ENCODE measurements at places on chromosomes 1 and 21. TPM values are rescaled to one million over a fixed set of nuclear protein-coding genes. Genes with fewer than 3 reads are reported as not detected.

DNA sequence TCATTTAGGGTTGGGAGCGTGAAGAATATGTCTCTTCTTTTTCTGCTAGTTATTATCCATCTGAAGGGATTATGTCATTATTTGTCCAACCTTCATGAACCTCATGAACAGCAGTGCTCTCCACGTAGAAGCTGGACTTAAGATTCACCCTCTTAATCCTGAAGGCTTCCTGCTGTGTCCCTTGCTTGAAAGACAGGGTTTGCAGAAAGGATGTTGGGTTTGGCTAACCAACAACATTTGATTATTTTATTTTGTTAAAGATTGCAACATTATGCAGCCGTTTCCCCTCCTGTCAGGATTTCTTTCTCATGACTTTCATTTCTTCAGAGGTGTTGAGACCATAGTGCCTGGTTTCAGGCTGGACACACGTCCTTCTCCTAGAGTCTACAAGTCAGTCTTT is 75.2 kb downstream of the NGF start:
- H3K36me3 ChIP-seq, result peaks cover 7% of the 10 kb centered on the region
- no peak overlapping the region for H3K4me3 ChIP-seq
- peaks cover 12% of the 10 kb centered on the region for H3K27me3 ChIP-seq
- no peaks in the 10 kb centered on the region for H3K4me1 ChIP-seq

DNA sequence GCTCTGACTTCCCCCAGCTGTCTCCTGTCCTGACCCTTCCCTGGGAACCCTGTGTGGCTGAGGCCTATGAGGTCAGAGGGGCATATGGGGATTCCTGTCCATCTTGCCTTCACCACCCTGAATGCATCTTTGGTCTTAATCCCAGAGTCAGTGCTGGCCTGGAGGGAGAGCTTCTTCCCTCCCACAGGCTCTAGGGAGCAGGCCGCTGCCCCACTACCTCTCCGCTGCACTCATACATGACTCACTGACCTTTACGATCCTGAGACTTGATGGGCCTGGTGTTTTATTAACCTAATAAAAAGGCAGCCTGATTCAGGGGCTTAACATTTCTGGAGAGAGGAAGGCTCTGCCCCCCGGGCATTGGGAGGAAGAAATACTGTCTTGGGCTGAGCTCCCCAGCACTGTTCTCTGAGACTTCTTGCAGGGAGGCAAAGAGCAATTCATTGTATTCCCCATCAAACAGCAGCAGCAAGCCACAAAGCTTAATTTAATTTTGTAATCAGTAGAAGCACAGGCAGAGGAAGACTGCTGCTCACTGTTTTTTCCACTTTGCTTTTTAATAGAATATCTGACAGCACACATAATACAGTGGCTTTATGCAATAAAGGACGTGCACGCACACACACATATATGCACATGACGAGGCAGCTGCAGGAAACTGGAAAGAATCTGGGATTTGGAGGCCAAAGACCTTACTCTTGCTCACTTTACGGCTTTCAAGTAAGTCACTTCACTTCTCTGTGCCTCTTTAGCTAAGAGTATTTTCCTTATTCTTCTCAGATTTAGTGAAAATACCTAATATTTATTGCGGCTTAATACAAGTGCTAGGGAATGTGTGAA is 89.2 kb upstream of the GRIK3 start:
- DNase-seq, result peak; percentile 3
- H3K4me1 ChIP-seq, result peaks cover 43% of the 10 kb centered on the region
- H3K27ac ChIP-seq, result peak overlapping the region; percentile 65

DNA sequence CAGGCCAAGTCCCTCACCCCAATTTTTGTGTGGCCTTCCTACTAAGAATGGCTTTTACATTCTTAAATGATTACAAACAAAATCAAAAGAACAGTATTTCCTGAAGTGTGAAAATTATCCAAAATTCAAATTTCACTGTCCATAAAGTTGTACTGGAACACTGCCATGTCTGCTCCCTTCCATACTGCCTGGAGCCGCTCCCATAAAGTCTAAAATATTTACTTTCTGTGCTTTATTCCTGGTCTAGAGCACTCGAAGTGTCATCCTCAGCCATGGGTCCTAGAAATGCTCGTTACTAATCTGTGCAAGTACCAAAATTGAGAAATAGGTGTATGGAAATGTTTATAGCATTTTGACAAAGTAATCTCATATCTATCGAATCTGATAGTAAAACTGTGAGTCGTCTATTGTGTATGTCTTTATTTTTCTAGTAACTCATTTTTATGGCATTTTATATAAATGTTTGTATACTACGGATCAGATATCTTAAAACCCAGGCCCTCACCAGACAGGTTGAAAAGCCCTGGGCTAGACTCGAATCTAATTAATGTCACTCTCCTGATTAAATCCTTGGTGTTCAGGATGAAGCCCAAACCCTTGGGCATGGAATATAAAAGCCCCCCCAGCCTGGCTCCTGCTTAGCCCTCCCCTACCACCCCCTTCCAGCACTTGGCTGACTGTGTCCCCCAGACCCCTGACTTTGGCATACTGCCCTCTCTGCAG is 4.9 kb downstream of the LBR start:
- peak overlapping the region; percentile 94 for H3K4me3 ChIP-seq
- DNase-seq, result no peak
- H3K4me1 ChIP-seq, result peaks cover 58% of the 10 kb centered on the region
- H3K27ac ChIP-seq, result no peak overlapping the region
- peaks cover 8% of the 10 kb centered on the region for H3K36me3 ChIP-seq

DNA sequence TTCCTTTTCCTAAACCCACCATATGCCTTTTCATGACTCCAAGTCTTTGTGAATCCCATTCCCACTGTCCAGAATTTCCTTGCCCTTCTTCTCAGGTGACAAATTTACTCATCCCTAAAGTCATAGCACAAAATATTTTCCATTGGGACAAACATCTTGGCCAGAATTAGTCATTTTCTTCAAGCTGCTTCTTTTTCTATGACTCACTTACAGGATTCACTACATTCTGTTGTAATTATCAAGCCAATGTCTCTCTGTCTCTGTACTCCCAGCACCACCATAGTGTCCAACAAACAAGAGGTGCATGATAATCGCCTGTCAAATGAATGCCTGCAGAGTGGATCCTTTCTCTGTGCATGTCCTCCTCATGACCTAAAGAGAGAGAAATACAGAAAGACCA is 37.8 kb downstream of the SGIP1 start:
- no peaks in the 10 kb centered on the region for H3K4me1 ChIP-seq
- H3K27ac ChIP-seq, result no peak overlapping the region
- no peak overlapping the region for H3K4me3 ChIP-seq
- DNase-seq, result no peak
- H3K36me3 ChIP-seq, result no peaks in the 10 kb centered on the region
- peaks cover 11% of the 10 kb centered on the region for H3K27me3 ChIP-seq

DNA sequence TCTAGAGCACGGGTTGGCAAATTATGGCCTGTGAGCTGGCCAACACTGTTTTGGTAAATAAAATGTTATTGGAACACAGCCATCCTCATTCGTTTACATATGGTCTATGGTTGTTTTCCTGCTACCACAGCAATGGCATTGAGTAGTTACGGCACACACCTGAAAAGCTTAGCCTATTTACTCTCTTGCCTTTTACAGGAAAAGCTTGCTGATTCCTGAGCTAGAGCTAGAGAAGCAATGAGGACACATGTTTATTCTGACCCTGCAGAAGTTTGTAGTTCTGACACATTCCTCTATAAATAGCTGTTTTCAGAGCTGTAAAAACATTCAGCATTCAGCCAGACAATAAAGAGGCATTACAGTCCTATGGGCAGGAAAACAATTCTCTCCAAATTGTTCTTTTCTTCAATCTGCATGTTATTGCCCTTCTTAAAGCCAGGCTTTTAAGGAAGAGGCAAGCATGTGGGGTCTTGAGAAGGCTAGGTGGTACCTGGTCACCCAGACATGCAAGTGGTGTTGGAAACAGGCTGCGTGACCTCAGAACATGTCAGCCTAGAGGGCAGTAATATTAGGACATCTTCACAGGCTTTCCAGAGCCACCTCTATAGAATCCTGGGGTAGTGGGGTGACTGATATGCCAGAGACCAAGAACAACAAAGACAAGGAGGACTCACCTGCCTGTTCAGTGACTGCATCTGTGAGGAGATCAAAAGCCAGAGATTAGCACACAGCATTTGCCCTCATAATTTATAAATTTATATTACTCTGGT is 1.6 kb downstream of the FCRL2 start:
- no peak overlapping the region for H3K27ac ChIP-seq
- no peak for DNase-seq
- H3K36me3 ChIP-seq, result no peaks in the 10 kb centered on the region

- H3K4me1 ChIP-seq, result no peaks in the 10 kb centered on the region
- H3K27me3 ChIP-seq, result peaks cover 2% of the 10 kb centered on the region
- no peaks in the 10 kb centered on the region for H3K36me3 ChIP-seq
Measured at GRCh38 chr1:55646181-55646580, 431.0 kb upstream of the USP24 start.

GRCh38 chr1:65068202-65069010 is 79.6 kb upstream of the AK4 start:
- H3K27me3 ChIP-seq, result peaks cover 36% of the 10 kb centered on the region
- H3K4me1 ChIP-seq, result peaks cover 25% of the 10 kb centered on the region
- H3K4me3 ChIP-seq, result peak overlapping the region; percentile 89
- H3K27ac ChIP-seq, result peak overlapping the region; percentile 52
- DNase-seq, result no peak
- no peaks in the 10 kb centered on the region for H3K36me3 ChIP-seq

The CCDC18 gene
- 21.0 TPM for total RNA-seq

The CACNA1E gene
- total RNA-seq, result 1.5 TPM

The RNF11 gene
- total RNA-seq, result 45.2 TPM

The OPRD1 gene
- 3.9 TPM for total RNA-seq

All from neural crest cell (in vitro differentiated cells).